ENCODE measurements at places on chromosomes 12 and 14.
A peak's percentile ranks its signal among the peaks of the same experiment; 100 is the strongest.

DNA sequence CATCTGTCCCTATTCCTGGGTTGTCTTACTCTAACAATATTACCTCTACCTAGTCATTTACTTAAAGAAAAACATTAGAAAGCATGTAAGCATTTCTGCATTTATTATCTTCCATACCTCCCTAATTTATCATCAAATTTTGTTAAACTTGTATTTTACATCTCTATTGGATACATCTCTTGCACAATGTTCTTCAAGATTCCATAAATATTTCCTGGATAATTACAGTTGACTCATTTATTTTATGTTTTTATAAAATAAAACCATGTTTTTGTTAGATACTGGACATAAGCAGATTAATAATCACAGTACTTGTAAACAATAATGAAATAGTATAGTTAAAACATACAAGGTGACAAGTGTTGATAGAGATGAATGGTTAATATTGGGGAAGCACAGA, 209.0 kb downstream of the TMTC3 start:
- no peak for DNase-seq

GRCh38 chr12:47100160-47100559, 20.4 kb upstream of the AMIGO2 start:
- DNase-seq, result no peak

GRCh38 chr12:56146492-56147460, 5.6 kb upstream of the MYL6B start:
- no peak for DNase-seq

- no peak for DNase-seq
Observed at GRCh38 chr12:49367381-49368239, at the start of gene SPATS2. SPATS2 (plus strand) TSS chr12:49367462; CDS start chr12:49461013, 93,551 bp downstream.

GRCh38 chr14:71344506-71344905, 437.2 kb downstream of the PCNX1 start:
- no peak for DNase-seq

DNA sequence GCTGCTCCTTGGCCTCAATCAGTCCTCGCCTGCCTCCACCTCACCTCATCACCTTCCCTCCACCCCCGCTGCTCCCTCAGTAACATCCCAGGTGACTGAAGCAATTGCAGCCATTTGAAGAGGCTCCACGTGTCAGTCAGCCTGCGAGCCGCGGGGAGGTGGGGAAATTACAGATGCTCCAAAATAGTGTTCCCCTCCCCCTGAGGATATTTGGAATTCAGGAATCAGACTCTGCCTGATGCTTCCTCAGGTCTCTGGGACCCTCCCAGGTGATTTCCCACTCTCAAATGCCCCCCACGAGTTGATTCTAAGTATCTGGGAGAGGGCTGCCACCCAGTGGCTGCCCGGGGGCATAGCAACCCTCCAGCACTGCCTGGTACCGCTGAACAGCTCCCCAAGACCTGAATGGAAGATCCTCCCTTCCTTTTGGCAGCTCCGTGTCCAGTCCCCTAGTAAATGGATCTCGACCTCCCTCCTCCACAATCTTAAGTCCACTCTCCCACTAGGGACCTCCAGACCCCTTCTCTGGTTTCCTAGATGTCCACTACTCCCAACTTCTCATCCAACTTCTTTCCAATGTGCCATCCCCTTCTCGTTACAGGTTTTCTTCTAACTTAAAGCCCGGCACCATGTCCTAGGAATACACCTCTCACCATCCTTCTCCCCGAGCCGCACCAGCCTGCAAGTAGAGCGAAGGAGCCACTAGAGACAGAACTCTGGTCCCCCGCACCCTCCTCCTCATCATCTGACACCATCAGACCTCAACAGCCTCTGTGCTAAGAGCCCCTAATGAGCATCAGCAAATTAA, 1.4 kb upstream of the ASIC1 start:
- DNase-seq, result peak; percentile 42

DNA sequence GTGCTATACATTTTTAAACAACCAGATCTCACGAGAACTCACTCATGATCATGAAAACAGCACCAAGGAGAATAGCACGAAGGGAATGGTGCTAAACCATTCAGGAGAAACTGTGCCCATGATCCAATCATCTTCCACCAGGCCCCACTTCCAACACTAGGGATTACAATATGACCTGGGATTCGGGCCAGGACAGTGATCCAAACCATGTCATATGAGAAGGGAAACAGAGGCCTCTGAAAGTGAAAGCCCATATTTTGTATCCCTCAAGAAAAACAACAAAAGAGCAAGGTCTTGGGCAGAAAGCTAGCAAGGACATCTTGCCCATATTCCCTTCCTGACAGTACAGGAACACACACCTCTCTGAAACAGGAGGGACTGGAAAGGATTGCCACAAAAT, 163.9 kb upstream of the VASH1 start:
- DNase-seq, result no peak

- DNase-seq, result no peak
Observed at GRCh38 chr12:110109837-110110535, 14.2 kb upstream of the IFT81 start.

GRCh38 chr14:63986789-63987533, 134.2 kb downstream of the SYNE2 start:
- no peak for DNase-seq

DNA sequence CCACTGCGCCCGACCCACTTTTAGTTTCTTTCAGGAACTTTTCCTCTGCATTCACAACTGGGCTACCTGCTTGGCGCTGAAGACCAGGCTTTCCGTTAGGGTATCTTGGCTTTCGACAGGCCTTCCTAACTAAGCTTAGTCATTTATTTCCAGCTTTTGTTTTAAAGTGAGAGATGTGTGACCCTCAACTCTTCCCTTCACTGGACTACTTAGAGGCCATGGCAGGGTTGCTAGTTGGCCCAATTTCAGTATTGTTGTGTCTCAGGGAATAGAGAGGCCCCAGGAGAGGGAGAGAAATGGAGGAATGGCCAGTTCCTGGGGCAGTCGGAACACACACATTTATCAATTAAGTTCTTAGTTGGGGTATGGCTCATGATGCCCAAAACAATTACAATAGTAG, 10.4 kb downstream of the MTA1 start:
- no peak for DNase-seq

- no peak for DNase-seq
Observed at GRCh38 chr12:68121143-68121542, 38.4 kb downstream of the IFNG start.

- DNase-seq, result no peak
Observed at GRCh38 chr14:41362139-41362538, 244.5 kb upstream of the LRFN5 start.

DNA sequence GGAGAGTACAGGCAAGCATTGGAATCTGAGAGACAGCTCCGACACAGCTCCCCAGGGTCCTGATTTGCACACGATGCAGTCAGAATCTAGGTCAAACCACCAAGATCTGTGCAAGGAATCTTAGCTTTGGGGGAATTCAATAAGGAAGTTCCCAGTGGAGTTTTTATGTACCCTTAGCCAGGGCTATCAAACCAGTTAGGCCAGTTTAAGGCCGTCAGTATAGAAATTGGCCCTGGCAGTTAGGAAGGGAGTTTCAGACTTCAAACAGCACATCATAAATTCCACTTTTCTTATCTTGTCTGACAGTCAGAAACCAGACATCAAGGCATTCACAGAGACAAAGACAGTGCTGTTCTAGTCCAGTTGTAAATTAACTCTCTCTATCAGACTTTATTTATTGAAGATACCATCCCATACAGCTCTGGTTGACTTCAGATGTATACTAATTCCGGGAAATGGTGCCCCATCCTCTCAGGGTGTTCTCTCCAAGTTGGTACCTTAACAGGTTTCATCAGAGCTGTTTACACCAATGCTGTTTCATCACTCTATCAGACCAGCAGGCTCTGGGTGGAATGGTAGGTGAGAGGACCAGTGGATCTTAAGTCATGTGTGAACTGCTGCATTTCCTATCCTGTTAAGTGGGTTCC, 157.5 kb upstream of the ATF7IP start:
- DNase-seq, result no peak

DNA sequence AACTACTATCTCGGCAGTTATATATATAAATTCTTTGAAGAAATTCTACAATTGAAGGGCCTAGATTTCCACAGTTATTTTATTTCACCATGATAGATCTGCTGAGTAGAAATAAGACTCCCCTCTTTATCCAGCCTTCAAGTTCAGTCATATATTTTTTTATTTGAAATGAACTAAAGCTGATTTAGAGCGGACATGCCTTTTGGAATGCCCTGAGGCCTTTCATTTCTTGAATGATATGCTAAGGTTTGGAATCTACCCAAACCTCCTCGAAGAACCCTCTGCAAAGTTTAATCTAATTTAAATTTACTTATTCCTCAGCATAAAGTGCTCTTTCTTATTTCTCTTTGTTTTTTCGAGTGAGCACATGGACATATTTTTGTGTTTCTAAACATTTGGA, 15.1 kb downstream of the SIX1 start:
- no peak for DNase-seq

DNA sequence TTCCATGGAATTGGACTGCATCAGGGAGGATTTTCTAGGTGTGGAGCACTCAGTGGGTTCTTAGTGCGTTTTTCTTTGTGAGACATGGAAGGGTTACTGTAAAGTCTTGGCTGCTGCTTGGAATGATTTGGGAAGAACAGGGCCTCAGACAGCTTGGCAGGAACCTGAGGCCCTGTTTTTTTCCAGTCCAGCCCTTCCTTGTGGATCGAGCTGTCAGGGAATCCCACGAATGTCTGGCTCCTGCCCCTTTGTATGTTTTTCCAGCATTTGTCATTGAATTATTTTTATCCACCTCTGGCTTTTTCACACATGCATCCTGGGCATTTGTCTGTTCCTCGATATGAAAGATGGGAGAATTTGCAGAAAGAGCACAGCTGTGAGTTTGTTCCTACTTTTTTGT, 158.5 kb downstream of the TGFB3 start:
- no peak for DNase-seq

DNA sequence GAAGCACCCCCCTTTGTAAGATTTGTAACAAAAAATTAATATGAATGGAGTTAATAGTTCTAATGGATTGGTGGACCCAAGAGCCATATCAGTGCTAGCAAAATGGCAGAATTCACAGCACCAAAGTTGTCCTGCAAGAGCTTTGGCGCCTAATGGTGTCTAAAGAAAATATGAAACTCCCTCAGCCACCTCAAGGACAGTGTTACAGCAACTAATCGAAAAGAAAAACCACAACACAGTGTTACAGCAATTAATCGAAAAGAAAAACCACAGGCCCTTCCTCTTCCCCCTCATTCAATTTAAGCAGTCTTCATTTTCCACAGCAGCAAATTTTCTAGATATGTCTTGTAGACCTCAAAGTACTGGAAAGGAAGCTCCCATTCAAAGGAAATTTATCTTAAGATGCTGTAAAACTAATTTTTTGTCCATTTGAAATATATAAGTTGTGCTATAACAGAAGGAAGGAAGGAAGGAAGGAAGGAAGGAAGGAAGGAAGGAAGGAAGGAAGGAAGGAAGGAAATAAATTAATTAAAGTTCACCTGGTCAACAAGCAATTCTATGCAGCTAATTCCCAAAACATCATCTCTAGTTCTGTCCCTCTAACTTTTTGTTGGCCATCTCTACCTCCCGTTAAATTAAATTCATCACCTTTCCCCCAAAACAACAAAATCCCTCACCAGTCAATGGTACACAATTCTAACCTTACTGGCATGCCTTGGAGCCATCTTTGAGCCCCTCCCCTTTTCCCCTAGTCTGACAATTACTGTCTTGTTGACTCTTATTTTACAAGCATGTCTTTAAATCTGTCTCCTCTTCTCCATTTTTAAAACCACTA, 17.4 kb downstream of the LRP6 start:
- DNase-seq, result no peak

- DNase-seq, result no peak
Observed at GRCh38 chr12:41512497-41512896, 324.4 kb downstream of the PDZRN4 start.

- no peak for DNase-seq
Observed at GRCh38 chr12:110821917-110822316, 24.9 kb upstream of the CCDC63 start.

DNA sequence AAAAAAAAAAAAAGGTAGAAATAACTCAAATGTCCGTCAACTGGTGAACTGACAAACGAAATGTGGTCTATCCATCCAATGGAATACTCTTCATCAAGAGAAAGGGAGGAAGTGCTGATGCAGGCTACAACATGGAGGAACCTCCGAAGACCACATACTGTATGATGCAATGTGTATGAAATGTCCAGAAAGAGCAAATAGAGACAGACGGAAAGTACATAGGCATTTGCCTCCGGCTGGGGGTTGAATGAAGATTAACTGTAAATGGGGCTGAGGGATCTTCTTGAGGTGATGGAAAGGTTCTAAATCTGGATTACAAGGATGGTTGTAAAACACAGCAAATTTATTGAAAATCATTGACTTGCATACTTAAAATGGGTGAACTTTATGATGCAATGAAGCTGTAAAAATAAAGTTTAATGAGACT, 35.4 kb downstream of the DLK1 start:
- no peak for DNase-seq

GRCh38 chr12:14410841-14411569, 45.5 kb downstream of the ATF7IP start:
- no peak for DNase-seq

- no peak for DNase-seq
Observed at GRCh38 chr14:29035134-29035533, 268.5 kb downstream of the FOXG1 start.

DNA sequence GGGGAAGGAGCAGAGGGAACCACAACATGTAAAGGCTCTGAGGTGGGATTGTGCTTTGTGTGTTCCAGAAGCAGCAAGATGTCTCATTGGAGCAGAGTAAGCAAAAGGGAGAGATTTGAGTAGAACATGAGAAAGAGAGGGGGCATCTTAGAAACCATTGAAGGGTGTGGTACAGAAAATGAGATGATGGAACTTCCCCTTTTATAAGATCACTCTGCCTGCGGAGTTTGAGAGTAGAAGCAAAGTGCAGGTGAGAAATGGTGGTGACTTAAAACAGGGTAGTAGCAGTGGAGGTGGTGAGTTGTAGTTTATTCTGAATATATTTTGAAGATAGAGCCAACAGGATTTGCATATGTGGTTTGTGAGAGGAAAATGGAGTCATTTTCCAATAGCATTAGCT, 56.0 kb downstream of the FBXO34 start:
- DNase-seq, result no peak

DNA sequence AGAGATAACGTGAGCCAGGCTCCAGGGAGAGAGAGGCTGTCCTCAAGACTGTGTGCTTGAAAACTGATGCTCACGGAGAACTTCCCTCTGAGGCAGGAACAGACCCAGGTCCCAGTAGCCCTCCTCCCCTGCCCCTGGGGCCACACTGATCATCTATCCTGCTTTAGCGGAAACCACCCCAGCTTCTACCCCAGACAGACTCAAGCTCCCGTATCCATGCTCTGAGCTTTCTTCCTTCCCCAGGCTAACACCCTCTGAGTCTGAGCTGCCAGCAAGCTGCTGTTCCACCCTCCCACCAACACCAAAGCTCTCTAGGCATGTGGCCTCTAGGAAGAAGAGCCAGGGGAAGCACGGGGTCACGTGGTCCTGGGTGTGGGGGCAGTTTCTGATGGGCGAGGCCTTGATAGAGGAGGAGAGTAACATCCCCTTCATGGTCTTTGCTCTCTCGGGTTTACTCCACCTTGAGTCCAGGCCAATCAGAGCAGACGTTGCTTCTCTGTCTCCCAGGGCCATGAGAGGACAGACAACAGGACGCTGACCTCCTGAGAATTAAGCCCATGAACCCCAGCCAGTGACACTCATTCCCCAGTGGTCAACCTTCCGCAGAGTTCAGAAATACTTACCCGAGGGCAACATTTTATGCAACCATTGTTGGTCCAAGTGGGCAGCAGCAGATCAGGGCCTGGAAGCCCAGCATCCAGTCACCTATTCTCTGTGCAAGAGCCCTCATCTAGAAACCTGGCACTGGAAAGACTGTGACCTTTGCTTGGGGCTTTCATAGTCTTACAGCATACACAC, 1.4 kb downstream of the PCK2 start:
- DNase-seq, result peak; percentile 48
